NCI-H526 (cell line): ENCODE measurements at places on chromosomes 7 and 10.

DNA sequence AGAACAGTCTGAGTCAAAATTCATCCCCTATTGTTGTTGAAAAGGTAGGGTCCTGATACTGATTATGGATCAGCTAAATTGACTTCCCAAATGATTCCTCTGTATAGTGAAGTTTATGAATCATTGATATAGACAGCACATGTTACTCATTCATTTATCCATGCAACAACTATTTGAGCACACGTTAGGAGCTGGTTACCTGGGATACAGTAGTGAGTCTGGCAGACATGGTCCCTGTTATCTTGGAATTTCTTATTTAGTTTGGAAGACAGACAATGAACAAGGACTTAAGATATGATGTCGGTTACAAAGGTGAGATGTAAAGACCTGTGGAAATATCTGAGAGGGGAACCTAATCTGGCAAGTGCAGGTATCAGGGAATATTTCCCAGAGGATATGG lies 28.0 kb upstream of the KIAA1217 start:
- DNase-seq, result no peak

DNA sequence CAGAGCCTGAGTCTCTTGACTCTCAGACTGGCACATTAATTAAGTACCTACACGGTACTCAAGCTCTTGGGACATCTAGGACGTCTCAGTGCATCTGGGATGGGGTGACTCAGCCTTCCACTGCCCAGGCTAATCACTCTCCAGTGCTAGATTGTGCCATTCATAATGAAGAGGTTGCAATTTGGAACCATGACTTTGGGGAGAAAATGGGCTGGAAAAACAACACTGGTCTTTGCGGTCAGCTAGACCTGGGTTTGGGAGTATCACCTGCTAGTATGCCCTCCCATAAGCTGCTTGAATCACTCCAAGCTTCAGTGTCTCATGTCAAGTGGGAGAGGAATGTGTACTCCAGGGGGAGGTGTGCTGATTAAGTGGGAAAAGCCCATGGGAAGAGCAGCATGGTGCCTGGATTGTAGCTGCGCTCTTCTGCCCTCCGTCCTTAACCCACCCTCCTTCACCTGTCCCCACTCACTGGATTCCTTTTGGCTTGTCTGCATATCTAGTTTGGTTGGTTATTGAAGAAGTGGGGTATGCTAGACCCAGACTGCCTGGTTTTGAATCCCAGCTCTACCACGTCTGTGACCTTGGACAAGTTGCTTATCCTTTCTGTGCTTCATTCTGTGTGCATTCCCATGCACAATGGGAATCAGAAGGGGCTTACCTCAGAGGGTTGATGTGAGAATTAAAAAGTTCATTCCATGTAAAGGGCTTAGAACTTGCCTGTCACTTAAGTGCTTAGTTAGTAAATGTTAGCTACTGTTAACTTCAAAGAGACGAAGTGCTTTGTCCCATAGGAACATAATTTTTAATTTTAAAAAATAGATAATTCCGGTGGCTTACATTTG lies 3.8 kb downstream of the NFE2L3 start:
- DNase-seq, result peak; percentile 49

DNA sequence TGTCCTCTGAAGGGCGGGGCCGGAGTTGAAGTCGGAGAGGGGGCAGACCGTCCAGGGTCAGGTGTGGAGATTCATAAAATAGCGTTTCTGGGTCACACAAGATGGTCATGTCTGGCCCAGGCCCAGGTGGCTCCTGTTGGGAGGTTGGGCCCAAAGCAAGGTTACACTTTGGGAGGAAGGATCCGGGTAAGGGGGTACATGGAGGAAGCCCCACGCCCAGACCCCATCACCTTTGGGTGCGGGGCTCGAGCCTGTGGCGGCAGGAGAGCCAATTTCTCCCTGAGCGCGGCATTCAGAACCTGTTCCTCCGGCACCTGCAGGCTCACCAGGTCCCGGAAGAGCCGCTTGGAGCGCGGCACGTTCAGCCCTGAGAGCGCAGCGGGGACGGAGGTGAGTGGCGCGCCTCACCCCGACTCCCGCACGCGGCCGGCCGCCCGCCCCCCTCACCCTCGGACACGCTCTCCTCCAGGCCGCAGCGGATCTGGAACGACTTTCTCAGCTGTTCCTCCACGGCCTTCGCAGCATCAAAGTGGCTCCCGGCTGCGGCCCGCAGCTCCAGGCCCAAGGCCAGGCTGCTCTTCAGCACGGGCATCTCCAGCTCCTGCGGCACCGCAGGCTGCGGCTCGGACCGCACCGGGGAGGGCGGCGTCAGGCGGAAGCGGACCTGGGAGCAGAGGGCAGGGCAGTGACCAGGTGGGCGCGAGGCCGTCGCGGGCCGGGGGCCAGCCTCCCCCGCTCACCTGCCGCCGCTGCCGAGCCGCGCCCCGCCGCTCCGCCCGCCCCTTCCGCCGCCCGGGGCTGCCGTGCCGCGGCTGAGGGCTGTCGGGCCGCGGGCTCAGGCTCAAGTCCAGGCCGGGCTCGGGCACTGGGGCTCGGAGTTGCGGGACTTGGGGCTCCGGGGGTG lies 644 bp downstream of the PPP1R35 start:
- DNase-seq, result peak; percentile 71

DNA sequence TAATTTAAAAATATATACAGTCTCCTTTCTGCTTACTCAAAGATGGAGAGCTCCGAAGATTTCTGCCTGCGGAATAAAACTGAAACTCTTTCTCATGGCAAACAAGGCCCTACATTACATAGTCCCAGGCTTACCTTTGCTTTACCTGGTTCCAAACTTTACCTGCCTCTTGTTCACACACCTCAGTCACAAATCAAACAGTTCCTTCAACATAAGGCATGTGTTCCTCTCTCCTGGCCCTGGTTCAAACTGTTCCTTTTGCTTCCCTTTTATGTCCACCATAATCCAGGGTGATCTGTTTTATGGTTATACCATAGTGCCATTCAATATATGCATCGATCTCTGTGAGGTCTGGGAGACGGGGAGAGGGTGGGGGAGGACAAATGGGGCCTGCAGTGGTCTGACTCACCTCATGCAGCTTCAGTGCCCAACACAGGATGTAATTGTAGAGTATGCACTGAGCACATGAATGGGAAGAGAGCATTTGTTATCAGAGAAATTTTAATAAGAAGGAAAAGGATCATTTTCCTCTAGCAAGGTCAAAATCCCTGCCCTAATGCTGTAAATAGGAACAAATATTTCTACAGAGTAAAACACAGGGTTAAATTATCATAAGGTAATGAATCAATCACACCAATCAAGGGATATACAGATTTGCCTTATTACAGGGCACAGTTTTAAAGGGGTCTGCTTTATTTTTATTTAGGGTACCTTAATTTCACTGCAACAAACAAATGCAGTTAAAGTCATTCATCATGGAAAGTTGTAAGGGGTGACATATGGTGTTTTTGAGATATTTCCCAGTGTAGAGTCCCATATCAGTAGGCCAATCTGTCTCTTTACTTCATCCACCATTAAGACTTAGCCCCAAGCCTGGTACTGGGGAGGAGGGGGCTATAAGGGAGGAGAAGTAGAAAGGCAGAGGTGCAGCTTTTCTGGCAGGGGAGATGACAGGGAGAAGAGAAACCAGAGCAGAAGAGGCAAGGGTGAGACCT lies 88.8 kb upstream of the PDE1C start:
- DNase-seq, result no peak

DNA sequence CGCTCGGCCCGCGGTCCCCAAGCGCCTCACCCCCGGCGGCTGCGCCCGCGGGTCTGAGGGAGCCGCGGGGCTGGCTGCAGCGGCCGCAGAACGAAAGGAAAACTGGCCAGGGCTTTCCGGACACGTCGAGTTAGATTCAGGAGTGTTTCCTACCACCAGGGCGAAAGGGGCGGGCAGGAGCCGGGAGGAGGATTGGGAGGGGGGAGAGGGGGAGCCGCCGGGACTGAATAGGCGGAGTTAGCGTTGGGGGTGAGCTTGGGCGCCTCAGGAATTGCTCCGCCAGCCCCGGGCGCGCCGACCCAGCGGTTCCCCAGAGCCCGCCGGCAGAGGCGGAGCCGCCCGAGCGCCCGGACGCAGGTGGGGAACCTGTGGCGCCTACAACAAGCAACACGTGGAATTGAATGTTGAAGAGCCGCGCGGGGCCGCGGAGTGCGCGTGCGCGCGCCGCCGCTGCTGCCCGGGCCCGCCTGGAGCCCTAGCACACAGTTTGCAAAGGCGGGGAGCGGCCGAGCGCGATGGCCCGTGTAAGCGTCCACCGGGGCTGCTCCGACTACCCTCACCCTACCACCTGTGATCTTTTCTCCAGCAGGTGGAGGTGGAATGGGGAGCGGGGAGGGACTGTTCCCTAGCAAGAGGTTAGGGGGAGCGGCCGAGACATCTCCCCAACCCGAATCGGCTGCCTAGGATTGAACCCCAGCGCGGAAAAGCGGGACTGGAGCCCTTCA lies at the start of gene CADPS2:
CADPS2 (minus strand) TSS at position 104 of the 725 bp plus-strand sequence. CDS start 123 bp downstream, outside the sequence.
- peak; percentile 73 for DNase-seq

DNA sequence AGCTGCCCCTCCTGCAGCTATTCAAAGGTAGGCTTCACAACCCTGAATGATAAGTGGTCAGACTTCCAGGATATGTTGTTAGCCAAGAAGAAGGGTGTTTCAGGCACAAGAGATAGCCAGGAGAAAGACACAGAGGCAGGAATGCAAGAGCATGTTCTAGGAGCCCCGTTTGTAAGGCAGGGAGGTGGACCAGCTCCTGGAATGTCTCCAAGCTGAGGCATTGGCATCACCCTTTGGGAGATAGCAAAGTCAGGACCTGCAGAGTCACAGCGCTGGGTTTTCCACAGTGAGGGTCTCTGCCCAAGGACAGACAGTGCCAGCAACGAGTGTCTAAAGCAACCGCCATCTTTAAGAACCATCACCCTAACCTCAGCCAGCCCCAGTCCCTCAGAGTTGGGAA lies 484.5 kb upstream of the ZMIZ1 start:
- DNase-seq, result no peak

DNA sequence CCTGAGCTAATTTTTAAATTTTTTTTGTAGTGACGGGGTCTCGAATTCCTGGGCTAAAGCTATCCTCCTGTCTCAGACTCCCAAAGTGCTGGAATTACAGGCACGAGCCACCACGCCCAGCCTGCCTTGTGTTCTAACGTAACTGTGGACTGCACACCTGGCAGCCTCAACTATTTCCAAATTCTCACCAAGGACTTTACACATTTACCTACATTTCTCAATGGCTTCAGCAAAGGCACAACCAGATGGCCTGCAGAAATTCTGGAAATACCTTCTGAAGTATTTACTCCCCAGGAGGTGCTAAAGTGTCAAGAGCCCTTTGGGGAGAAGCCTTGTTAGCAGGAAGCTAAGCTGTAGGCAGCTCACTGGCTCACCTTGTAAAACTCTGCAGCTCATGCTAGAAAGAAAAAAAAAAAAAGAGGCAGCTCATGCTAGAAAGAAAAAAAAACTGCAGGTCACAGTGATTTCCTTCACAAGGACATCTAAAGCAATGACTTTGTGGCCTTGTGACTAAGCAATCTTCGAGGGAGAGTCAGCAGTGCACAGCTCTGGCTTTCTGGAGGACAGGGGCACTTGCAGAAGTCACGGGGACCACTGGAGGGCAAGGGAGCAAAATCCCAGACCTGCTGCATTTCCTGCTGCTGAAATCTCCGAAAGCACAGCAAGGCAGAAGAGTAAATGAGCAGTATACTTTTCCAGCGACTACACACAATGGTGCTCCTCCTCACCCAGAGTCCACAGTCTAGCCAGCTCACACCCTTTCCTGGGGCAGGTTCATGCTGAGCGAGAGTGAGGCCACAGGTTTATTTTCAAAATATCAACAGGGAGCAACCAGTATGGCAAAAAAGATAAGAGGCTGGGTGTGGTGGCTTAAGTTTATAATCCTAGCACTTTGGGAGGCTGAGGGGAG lies 40.4 kb downstream of the BAIAP2L1 start:
- DNase-seq, result no peak

GRCh38 chr7:3141326-3141725 lies 97.7 kb upstream of the CARD11 start:
- no peak for DNase-seq

DNA sequence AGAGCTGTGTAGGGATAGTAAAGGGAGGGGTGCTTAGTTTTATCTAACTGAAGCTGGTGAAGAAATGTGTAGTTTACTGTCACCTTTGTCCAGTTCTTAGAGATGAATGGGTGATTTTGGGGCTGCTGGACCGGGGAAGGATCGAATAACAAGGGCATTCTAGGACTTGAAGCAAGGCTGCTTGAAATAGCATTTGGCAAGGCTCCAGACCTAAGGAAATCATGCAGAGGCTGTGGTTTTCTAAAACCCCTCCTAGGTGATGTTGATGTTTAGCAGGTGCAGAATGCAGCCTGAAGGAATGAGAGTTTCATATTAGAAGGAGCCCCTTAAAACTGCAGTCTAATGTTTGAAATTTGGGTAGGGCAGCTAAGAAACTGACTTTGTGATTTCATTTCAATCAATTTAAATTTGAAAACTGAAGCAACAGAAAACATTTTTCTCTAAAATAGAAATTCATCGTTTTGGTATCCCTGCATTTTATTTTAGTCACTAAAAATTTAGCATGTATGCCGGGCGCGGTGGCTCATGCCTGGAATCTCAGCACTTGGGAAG lies 68.5 kb downstream of the TET1 start:
- no peak for DNase-seq

GRCh38 chr7:85000735-85001350 lies 186.0 kb downstream of the SEMA3D start:
- DNase-seq, result no peak

- no peak for DNase-seq
Observed at GRCh38 chr7:14381936-14382335, 392.5 kb upstream of the ETV1 start.

GRCh38 chr10:22253580-22253882 lies 35.7 kb upstream of the EBLN1 start:
- no peak for DNase-seq

- DNase-seq, result no peak
Observed at GRCh38 chr7:108190891-108191290, 60.7 kb upstream of the LAMB4 start.

GRCh38 chr7:95396136-95397032 lies at the start of gene PON3:
PON3 (minus strand) TSS chr7:95396375; CDS start chr7:95396350, 25 bp downstream.
- peak; percentile 18 for DNase-seq
